NCI-H69 (cell line): ENCODE measurements at places on chromosomes 12 and 14.

DNA sequence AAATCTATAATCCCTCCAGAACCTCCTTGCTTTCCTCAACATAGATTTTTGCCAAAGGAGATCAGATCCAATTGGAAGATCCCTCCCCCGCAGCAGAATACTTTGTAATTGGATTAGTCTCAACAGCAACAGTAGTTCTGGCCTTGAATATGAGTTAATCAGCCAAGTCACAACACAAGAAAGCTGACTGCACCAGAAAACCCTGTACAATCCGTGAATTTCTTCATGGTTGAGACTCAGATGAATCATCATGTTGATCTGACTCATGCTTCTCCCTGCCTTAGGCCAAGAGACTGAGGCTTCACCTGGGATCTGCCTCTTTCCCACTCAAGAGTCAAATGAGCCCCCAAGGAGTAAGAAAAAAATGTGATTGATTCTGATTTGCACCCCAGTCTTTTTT is 3.0 kb upstream of the METTL17 start:
- no peak for DNase-seq

- peak; percentile 54 for DNase-seq
Observed at GRCh38 chr12:110906083-110906482, 14.3 kb downstream of the MYL2 start.

DNA sequence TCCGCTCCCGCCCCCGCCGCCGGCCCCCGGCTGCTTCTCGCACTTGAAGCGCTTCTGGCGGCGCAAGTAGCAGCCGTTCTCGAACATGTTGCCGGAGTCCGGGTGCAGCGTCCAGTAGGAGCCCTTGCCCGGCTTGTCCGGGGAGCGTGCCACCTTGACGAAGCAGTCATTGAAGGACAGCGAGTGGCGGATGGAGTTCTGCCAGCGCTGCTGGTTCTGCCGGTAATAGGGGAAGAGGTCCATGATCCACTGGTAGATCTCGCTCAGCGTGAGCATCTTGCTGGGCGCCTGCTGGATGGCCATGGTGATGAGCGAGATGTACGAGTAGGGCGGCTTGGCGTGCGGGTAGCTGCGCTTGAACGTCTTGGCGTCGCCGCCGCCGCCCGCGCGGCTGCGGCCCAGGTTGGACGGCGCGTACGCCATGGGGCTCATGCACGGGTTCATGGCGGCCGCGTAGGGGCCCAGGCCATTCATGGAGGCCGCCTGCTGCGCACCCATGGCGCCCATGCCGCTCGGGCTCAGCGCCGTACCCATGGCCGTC is 3.0 kb downstream of the FOXA1 start:
- peak; percentile 88 for DNase-seq

GRCh38 chr14:48023881-48024280 is 348.5 kb upstream of the MDGA2 start:
- no peak for DNase-seq

GRCh38 chr14:105485739-105486162 is 935 bp upstream of the CRIP1 start:
- peak; percentile 52 for DNase-seq

GRCh38 chr12:26705851-26706250 is 127.1 kb downstream of the ITPR2 start:
- DNase-seq, result no peak

GRCh38 chr12:13968281-13968680 is 13.1 kb downstream of the GRIN2B start:
- no peak for DNase-seq

DNA sequence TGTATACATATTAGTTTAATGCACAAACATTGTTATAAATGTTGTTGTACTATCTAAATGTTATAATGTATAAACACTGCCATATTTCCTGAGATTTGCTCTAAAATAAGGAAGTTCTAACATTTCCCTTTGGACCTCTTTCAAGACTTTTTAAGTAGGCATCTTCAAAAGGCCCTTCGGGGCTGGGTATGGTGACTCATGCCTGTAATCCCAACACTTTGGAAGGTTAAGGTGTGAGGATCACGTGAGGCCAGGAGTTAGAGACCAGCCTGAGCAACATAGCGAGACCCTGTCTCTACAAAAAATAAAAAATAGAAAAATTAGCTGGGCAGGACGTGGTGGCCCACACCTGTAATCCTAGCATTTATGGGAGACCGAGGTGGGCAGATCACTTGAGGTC is 35.5 kb downstream of the FBLN5 start:
- no peak for DNase-seq

- DNase-seq, result no peak
Observed at GRCh38 chr12:9736936-9737705, 4.2 kb upstream of the CLECL1 start.

DNA sequence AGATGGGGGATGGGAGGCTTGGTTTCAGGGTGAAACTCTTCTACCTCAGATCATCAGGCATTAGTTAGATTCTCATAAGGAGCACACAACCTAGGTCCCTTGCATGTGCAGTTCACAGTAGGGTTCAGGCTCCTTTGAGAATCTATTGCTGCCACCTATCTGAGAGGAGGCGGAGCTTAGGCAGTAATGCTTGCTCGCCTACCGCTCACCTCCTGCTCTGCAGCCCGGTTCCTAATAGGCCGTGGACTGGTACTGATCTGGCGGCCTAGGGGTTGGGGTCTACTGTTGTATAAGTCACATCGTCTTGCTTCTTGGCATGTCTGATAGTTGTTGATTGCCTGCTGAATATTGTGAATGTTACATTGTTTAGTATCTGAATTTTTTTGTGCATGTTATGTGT is 12.2 kb downstream of the SCYL2 start:
- no peak for DNase-seq

- DNase-seq, result no peak
Observed at GRCh38 chr12:120056739-120057138, 59.8 kb downstream of the RAB35 start.

DNA sequence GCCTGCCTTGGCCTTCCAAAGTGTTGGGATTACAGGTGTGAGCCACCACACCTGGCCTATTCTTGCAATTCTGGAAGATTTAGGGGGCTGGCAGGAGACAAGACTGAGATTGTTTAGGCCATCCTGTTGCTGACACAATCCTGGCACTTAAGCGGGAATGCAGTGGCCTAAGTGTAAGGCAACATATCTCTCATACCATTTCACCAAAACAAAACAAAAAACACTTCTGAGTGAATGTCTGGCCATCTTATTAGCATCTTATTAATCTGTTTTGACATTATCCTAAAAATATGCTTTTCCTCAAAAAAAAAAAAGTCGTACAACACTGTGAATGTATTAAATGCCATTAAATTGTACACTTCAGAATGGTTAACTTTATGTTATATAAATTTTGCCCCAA is 67.6 kb downstream of the DENND5B start:
- no peak for DNase-seq

DNA sequence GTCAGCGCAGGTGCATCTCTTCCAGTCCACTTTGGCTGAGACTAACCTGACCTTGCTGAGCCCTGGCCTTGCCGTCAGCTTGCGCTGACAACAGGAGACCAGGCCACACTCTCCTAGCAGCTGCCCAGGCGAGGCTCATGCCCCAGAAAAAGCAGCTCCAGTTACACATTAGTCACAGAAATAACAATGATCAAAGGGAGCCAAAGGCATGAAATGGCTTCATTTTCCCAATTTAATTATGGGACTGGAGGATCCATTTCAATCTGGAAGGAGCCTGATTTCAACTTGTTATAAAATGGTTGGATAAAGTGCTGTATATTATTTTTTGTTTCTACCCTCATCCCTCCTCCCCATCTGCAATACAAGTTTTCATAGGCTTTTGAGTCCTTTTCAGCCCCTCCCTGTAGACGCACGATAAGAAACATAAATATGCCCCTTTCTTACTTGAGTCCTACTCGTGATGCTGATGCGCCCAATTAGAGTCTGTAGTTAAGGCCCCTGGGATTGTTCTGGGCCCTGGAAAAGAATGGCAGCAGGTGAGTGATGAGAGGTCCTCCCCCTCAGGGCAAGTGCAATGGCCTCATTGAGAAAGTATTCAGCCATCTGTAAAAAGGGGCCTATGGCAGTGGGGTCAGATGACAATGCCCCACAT is 376.0 kb downstream of the C12orf75 start:
- peak; percentile 65 for DNase-seq

DNA sequence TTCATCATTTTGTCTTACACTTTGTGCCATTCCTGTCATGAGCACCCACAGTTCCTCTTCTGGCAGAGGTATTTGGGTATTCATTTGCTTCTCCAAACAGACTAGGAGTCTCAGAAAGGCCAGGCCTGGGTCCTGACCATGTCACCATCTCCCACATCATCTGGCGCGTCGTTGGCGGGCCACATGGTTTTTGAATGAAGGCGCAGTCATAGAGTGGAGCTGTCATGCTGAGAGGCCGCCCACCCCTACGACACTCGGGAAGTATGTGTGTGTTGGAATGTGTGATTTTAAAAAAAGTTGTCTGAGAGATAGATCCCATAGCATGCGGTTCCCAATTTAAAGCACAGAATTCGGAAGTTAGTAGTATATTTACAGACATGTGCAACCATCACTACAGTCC is 15.6 kb upstream of the TTC7B start:
- DNase-seq, result no peak

- no peak for DNase-seq
Observed at GRCh38 chr12:42283739-42284138, 42.2 kb downstream of the ZCRB1 start.

DNA sequence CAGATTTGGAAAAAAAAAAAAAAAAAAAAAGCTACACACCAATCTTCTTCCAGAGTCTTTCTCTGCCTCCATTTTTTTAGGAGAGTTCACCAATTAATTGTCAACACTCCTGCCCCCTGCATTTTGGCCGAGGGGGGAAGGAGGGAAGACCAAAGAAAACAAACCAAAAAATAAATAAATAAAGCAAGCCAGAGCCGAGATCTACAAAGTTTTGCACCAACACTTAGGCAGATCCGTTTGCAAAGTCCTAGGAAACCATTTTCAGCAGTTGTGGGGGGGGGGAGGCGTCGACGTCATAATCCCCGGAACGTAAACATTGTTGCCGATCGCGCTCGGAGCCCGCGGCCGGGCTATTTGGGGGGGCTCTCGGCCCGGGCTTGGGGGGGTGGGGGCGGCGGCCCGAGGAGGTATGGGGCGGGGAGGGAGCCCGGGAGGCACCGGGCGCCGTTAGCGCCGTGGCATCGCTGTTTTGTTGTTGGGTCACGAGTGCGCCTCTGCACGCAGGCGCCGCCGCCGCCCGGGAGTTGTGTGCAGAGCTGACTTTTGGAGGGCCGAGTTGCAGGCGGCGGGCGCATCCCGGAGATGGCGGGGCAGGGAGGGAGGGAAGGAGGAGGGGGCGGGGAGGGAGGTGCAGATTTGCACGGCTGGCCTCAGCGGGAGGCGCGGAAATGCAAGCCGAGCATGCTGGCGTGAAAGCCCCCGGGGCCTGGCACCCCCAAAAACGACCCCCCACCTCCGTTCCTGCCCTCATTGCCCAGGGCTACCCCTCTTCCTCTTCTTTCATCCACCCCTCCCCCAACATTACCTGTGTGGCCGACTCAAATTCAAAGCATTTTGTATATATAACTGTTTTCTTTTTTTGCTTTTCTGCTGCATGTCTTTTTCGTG is 598 bp downstream of the KDM2B start:
- DNase-seq, result peak; percentile 90

- DNase-seq, result peak; percentile 53
Observed at GRCh38 chr12:50314636-50315312, 31.5 kb upstream of the LIMA1 start.

GRCh38 chr14:66228267-66228970 is 257.8 kb upstream of the CCDC196 start:
- no peak for DNase-seq

- DNase-seq, result peak; percentile 68
Observed at GRCh38 chr12:109277899-109278762, 31.0 kb downstream of the FOXN4 start.

GRCh38 chr14:57657487-57657886 is 163.8 kb upstream of the CCDC198 start:
- no peak for DNase-seq

GRCh38 chr12:27988594-27989233 is 16.2 kb upstream of the PTHLH start:
- DNase-seq, result no peak

GRCh38 chr12:104957719-104958000 is 430 bp downstream of the SLC41A2 start:
- peak; percentile 68 for DNase-seq
